Epithelial cell of esophagus (primary cell): ENCODE measurements at places on chromosomes 2 and 18.
A peak's percentile ranks its signal among the peaks of the same experiment; 100 is the strongest.

- DNase-seq = peak; percentile 62
Measured at GRCh38 chr18:55861266-55861665, 273.3 kb upstream of the TCF4 start.

DNA sequence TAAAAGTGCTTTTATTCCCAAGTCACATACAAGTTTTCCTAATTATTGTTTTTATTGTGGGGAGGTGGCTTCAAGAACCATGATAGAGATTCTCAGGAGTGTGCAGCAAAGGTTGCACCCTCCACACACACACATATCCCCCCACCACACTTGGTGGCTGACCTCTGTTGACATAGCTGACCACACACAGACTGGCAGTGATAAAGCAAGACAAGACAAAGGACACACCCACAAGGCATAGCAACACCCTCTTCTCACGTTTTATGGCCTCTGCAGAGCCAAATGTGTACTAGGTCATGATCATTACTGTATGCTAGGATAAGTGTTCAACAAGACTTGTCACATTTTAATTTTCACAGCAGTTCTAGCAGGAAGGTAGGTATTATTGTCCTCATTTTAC is 143.0 kb upstream of the EPC2 start:
- DNase-seq = no peak

DNA sequence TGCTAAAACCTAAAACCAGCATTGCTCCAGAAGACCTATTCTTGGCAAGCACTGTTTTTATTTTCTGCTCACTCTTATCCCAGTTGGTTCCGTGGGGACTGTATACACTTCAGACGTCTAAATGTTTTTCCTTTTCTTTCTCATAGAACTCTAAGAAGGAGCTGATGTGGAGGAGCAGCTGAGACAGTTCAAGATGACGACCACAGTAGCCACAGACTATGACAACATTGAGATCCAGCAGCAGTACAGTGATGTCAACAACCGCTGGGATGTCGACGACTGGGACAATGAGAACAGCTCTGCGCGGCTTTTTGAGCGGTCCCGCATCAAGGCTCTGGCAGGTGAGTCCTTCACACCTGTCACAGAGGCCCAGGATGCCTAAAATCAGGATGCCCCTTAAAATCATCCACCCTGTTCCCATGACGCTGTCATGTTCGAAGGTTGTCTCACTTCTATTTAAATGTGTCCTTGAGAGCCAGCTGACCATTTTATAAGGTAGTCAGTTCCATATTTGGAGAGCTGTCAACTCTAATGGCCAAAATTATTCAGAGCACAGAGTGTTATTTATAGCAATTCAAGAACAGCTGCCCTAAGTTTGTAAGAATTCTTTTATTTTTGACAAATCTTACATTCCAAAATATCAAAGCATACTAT is 70.2 kb downstream of the SPTBN1 start:
- no peak for DNase-seq

DNA sequence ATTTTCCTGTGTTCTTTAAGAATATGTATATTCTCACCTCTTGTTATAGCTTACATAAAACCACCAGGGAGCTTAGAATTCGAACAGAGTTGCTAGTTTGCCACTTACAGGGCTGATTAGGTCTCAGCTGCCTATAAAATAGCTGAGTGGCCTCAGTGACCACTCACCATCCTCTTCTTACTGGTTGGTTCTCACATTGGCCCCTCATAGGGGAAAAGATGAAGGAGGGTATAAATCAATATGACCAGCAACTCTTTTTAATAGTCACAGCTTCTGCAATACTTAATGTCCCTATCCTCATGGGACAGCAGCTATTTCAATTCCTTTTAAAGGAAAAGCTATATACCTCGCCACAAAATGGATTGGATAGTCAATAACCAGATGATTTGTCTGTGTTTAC is 199.4 kb upstream of the CDH20 start:
- DNase-seq = no peak

GRCh38 chr2:181657379-181657778 is 474 bp upstream of the CERKL start:
- DNase-seq = no peak

DNA sequence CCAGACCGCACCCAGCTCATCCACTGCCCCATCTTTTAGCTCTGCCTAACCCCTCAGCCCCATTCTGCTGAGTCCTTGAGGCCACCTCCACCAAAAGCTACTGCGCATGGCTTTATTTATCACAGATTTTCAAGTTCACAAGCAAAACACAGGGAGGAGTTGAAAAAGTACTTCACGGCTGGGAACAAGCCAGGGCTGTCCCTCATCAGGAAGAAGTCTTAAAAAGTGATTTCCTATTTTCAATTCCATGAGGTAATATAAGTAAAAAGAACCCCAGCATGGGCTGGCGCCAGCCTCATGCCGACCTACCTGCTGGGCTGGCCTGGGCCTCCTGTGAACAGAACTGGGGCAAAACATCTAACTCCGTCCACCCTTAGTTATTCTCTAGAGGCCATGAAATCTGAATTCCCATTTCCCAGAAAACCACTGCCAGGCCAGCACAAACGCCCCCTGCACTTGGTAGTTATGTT is 69.0 kb downstream of the POLR1A start:
- DNase-seq = no peak

GRCh38 chr18:75879196-75879595 is 451.7 kb upstream of the SMIM21 start:
- DNase-seq = no peak

GRCh38 chr2:20291106-20291564 is 59.5 kb downstream of the PUM2 start:
- peak; percentile 88 for DNase-seq

DNA sequence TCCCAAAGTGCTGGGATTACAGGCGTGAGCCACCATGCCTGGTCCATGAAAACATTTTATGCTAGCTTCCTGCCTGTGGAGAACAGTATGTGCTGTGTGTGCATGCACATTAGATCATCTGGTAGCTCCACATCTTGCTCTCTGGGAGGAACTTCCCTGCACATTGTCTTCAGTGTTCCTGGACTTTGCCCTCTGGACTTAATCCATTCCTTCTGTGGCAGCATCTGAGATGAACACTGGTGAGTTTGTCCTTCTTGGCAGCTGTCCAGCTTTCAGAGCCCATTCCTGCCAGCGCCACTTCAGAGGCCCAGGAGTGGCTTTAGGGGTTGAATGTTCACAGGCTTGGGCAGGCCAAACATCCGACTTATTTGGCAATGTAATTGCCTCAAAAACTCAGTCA is 65.2 kb downstream of the POU3F3 start:
- no peak for DNase-seq
